ENCODE measurements at places on chromosomes 7 and 10.

GRCh38 chr10:90930971-90931871, 10.3 kb upstream of the ANKRD1 start:
- peak; percentile 100 for DNase-seq

GRCh38 chr10:119500123-119500795, 42.3 kb downstream of the RGS10 start:
- DNase-seq = peak; percentile 31

GRCh38 chr7:82175319-82175718, 268.3 kb downstream of the CACNA2D1 start:
- DNase-seq = no peak

- DNase-seq = no peak
Observed at GRCh38 chr10:110699859-110700468, 55.8 kb downstream of the RBM20 start.

GRCh38 chr7:41731493-41732435, 28.9 kb upstream of the INHBA start:
- no peak for DNase-seq

- no peak for DNase-seq
Observed at GRCh38 chr10:126245501-126245900, 142.8 kb downstream of the ADAM12 start.

DNA sequence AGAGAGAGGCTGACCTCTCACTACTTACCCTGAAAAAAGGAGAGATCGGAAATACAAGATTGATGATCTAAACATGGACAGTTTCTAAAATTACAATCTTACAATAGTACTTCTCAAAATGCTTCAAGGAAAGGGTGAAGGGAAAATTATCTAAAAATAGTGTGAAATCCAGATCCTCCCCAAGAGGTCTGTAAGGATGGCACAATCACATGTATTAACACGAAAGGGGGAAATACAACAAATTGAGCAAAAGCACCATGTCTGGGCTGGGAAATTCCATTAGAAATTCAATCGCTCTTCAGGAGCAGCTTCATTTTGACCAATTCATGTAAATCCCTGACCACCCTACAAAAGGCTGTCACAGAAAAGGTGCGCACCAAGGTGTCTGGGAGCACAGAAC, 67.0 kb downstream of the PKD1L1 start:
- no peak for DNase-seq

GRCh38 chr10:63929831-63930467, 408.7 kb downstream of the REEP3 start:
- peak; percentile 11 for DNase-seq

DNA sequence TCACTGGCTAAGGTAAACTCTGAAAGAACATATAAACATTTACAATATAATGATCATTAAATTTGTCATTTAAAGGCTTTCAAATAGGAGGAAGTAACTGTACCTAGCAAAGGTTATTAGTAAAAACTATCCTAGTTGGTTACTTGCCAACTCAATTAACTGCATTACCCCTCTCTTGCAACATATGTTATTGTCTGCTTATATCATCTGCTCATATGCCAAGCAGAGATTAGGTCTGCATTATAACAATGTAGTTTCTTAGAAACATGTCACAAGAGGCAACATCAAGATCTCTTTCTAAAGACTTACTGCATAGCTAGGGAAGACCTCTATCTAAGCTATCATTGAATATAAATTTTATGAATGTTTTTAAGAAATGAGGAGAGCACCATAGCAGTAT, 132.5 kb downstream of the RELN start:
- DNase-seq = no peak

DNA sequence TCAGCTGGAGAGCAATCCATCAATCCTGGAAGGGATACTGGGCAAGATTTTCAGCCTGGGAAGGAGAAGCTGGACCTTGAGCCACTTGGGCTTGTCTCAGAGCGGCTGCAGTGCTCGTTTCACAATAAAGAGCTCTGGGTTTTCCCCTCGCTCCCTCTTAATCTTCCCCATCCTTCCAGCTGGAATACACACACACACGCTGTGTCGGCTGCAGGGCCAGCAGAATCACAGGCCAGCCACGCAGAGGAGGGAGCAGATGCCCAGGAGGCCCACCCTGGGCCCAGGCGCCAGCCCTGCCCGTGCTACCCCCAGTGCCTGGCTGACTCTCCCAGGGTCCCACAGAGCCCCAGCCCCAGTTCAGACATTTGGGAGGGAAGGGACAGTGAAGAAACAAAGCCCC, 255.1 kb downstream of the TNS3 start:
- DNase-seq = peak; percentile 66

DNA sequence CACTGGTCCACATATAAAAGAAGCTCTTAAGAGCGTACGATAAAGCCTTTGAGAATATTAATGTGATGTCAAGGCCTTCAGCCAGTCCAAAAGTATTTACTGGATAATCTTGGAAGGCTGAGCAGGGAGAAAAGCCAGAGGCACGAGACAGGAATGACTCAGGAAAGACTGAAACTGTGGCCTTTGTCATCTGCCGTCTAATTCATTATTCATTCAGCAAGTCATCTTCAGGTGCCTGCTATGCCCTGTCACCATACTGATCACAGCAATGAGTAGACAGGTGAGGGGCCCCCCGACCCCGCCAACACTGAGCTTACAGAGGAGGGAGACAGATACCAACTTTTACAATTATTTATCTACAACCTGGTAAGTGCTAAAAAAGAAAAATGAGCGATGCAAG, 78.9 kb downstream of the VOPP1 start:
- DNase-seq = no peak

DNA sequence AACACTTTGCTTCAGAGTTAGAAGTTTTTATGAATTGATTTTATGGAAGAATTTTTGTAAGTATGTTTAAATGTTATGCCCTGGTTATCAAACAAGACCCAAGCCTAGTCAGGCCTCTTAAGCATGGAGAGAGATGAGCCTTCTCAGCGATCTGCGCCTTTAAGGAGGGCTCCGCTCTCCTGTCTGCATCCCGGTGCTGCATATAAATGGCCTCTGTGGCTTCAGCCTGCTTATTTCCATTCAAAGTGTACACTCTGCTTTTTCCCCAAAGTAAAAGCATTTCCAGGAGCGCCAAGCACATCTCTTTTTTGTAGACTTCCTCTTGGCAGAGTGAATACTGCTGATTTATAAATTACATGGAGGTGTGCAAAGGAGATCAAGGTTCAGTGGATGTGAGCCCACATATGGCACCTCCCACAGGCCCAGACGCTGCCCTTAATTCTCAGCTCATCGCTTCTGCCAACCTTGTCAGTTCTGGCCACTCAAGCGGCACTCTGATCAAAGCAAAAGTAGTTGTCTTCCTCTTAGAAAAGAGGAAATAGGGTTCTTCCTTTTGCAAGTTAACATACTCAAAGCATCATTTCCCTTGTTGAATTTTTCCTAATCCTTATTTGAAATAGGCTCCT, 70.0 kb upstream of the SFMBT2 start:
- DNase-seq = no peak

DNA sequence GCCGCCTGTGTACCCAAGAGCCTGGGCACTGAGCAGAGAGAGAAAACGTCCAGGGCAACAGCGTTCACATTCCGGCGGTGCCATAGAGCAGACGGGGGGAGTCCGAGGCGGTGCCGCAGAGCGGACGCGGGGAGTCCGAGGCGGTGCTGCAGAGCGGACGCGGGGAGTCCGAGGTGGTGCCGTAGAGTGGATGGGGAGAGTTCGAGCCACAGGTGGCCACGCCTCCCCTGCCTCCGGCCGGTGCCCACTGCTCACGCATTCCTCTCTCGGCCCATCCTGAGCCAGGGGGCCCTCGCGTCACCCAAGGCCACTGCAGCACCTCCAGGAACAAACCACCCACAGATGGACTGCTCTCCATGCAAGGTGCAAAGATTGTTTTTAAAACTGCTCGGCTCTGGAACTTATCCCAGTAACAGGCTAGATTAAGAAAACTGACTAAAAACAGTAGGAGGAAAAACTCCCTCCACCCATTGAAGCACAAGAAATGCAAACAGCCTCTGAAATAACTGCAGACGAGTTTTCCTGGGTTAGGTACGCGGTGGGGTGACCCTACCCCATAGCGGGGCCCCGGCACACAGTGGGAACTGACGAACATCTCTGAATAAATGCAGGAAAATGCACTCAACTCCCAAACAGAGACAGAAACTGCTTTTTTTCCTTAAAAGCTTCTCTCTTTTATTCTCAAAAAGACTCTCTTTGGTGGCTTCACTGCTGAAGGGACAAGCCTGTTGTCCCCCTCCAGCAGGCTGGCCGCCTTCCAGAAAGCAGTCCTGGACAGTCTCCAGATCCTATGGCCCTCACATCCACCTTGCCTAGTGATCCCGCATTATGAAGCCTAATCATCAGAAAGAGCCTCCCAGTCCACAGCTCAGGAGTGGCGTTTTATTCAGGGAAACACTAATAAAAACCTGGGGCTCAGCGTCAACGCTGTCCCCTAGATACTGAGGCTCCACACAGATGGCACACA, 55.9 kb downstream of the DIP2C start:
- DNase-seq = no peak

- DNase-seq = peak; percentile 87
Observed at GRCh38 chr10:44878706-44879530, 32.2 kb upstream of the TMEM72 start.

DNA sequence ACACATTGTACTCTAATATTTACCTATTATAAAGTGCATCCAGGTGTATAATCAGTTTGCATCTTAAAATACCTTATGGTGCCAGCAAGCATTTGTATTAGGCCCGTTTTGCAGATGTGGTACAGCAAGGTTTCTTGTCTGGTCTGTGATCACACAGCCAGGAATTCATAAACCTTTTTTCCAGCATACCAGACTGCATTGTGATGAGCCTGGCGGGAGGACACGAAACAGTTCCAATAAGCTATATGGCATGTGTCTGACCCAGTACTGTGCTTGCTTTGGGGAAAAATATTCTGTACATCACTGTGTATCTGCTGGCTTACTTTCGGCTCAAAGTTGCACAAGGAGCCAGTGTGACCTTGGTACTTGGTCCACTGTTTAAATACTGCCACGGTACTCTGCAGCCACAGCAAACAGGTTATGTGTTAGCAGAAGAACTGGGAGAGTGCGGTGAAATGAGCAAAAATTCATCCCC, 36.3 kb downstream of the CHN2 start:
- no peak for DNase-seq

DNA sequence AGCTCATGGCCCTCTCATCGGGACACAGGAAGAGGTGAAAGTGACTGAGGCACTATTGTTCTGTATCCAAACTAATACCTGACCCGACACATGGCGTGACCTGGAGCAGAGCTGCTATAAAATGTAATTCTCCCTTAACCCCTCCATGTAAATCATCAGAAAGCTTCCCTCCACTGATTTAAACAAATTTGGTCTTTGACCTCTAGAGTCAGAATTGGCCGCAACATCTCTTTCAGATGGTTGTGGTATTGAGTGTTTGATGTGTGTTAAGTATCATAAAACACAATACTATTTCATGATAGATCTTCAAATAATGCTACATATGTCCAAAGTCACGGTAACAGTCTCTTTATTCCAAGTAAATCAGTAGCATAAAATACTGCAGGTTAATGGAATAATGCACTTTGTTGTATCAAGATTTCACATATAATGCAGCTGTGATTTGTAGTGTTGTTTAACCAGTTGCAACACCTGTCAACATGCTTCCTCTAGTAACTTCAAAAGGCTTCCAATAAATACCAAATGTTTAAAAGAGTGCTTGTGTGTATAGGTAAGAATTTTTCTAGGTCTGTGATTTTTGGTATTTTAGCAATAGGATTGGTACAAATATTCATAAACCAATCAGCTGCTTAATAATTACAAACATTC, 144.3 kb downstream of the AGMO start:
- no peak for DNase-seq

DNA sequence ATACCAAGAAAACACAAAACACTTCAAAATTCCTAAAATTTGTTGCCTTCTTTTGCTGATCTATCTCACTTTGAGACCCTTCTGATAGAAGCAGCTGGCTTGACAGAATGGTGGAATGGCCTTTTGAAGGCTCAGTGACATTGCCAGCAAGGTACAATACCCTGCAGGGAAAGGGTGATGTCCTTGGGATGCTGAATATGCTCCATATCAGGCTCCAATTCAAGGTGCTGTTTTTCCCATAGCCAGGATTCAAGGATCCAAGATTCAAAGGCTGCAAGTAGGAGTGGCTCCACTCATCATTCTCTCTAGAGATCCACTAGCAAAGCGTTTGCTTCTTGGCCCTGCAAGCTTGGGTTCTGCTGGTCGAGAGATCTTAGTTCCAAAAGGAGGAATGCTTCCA, 120.4 kb downstream of the USP6NL start:
- DNase-seq = no peak

- peak; percentile 62 for DNase-seq
Observed at GRCh38 chr10:108653531-108653930, 1269.8 kb downstream of the XPNPEP1 start.

GRCh38 chr7:46651070-46651469, 730.0 kb upstream of the IGFBP3 start:
- DNase-seq = no peak

- peak; percentile 83 for DNase-seq
Observed at GRCh38 chr7:28865601-28866144, 92.5 kb downstream of the TRIL start.

GRCh38 chr7:133723044-133723443, 404.1 kb upstream of the LRGUK start:
- DNase-seq = no peak

DNA sequence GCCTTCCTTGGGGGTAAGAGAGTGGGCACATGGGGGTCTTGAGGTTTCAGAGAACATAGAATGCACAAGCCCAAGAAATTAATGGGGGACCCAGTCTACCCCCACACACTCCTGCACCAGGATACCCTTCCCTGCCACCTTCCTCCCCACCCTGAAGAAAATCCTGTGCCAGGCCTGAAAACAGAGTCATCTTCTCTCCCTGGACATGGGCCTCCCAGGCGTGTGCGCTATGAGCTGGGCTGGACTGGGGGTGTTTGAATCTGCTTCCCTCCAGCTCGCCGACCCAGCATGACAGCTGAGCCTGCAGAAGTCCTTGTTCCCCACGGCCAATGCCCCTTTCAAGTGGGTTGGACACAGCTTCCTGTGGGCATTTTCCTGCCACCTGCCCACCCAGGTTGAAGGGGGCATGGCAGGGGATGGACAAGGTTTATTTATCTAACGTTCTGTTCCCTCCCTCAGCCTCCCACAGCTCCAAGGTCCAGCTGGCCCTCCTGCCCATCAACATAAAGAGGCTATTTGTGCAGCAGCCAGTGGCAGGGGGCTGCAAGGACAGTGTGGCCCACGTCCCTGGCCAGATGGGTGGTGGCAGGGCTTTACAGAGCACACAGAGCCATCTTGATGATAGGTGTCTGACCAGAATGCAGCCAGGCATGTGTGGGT, 141.0 kb downstream of the SH3PXD2A start:
- DNase-seq = no peak

DNA sequence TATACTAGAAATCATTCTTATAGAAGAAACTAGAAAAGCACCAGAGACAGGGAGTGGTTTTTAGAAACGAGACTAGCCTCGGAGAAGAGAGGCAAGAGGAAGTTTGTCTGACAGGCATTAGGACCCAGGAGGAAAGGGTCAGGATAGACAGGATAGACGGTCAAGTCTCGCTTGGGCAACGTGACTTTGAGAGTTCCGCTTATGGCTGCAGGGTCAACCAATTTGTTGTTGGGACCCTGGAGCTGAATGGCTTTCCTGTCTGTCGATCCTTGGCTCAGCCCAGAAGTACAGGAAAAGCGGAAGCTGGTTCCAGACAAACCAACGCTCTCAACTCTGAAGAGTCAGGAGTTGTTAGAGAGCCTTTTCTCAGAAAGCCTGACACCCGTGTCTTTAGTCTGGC, 191.2 kb downstream of the FZD1 start:
- no peak for DNase-seq

GRCh38 chr10:30172673-30173072, 113.3 kb upstream of the JCAD start:
- peak; percentile 79 for DNase-seq

GRCh38 chr10:62244785-62245467, 23.7 kb downstream of the RTKN2 start:
- peak; percentile 77 for DNase-seq

- no peak for DNase-seq
Observed at GRCh38 chr10:109317746-109318366, 605.5 kb downstream of the XPNPEP1 start.

Data from fibroblast of skin of right biceps (primary cell).